Stimulated activated CD4-positive, alpha-beta T cell treated with anti-CD3 and anti-CD28 coated beads, TNF-alpha, amount 100 ng/mL, for 1 hour (primary cell): ENCODE measurements at places on chromosomes 6 and 20.
A peak's percentile ranks its signal among the peaks of the same experiment; 100 is the strongest.

GRCh38 chr6:42125231-42125630, 17.2 kb downstream of the C6orf132 start:
- DNase-seq = no peak

GRCh38 chr6:111361648-111362047, 121.4 kb downstream of the REV3L start:
- DNase-seq = no peak

DNA sequence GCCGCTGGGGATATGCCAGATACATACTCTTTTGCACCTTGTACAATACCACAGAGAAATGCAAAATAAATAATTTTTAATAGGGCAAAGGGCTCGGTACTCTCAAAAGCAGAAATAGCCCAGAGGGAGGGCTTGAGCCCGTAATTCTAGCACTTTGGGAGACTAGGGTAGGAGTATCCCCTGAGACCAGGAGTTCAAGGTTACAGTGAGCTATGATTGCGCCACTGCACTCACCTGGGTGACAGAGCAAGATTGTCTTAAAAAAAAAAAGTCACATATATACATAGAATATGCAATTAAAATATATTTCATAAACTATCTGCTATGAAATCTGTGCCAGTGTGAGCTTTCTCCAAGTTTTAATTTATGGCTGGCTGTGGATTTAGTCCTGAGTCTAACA, 818 bp upstream of the TRMT11 start:
- no peak for DNase-seq

GRCh38 chr20:18585134-18585533, 2.7 kb upstream of the DTD1 start:
- DNase-seq = no peak

- DNase-seq = no peak
Measured at GRCh38 chr6:111280445-111280955, 193.2 kb downstream of the SLC16A10 start.

- DNase-seq = no peak
Measured at GRCh38 chr20:45971425-45971674, 653 bp downstream of the ZNF335 start.

DNA sequence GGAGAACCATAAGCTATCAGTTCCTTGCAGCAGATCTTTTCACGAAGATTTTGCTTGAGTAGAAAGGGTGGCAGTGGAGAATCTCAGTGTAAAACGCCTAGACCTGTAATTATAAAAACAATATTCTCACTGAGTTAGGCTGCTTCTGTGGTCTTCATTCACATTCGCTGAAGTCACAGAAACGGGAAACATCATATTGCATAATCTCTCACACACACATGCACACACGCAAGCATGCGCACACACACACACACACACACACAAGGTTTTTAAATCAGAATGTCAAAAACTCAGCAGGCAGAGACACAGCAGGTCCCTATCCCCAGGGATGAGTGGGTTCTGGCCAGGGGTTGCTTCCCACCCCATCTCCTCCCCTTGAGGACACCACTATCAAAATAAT, 175.5 kb downstream of the ATXN1 start:
- no peak for DNase-seq

DNA sequence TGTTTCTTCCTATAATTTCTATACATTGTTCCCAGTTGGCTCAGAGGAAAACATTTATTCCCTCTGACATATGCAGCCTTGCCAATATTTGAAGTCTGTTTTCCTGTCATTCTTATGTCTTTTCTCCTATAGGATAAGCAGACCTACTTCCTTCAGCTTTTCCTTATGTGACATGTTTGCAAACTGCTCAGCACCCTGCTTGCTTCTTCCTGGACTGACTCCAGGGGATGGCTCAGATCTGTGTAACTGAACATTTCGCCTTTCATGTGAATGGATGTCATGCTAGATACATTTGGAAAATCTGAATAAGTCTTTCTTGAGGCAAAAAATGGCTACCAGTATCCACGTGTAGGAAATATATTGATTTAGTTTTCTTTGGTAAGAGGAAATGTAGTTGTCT, 113.2 kb downstream of the CARMIL1 start:
- no peak for DNase-seq

DNA sequence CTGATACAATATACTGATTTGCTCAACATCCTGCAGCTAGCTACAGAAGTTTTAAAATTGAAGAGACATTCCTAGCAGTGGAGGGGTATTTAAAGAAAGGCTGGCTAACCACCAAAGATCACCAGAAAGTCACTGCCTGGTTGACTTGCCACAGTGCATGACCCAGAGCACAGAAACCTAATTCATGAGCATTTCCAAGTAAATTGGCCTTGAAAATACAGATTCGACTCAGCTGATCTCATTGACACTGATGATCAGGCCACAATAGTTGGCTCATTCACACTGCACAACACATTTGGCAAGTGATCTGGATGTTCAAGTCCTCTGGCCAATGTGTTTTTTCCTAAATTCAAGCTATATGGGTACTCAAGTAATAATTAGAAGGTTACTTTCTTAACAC, 13.3 kb upstream of the TDRD6 start:
- DNase-seq = no peak

DNA sequence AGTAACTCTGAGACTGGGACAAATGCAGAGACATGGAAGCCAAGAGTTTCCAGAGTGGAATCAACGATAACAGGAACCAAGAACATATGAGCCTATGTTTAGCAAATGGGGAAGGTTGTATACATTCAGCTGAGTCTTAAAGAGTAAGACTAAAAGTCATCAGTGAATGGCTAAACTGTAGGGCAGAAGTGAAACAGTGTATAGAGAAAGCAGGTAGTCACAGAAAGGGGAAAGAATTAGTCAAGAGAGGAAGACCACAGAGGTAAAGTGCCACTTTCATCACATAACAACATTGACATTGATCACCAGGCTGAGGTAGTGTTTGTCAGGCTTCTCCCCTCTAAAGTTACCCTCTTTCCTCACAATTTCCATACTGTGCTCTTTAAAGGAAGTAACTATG, 306.5 kb upstream of the SPTLC3 start:
- no peak for DNase-seq

- no peak for DNase-seq
Measured at GRCh38 chr20:61526907-61527306, 274.8 kb downstream of the CDH4 start.

DNA sequence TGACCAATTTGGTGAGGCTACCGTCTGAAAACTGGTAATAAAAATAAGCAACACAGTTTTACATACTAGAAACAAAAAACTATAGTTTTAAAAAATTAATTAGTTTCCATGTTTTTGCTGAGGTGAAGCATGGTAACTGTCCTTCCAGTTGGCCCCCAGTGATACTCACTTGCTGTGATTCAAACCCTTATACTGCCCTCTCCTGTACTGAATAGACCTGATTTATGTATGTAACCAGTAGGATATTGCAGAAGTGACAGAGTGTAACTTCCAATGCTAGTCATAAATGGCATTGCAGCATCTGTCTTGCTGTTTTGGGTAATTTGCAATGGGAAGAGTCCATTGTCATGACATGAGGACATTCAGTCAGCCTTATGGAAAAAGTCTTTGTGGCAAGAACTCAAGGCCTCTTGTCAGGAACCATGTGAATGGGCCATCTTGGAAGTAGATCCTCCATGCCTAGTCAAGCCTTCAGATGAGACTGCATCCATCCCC, 8.9 kb upstream of the CHD6 start:
- DNase-seq = no peak

DNA sequence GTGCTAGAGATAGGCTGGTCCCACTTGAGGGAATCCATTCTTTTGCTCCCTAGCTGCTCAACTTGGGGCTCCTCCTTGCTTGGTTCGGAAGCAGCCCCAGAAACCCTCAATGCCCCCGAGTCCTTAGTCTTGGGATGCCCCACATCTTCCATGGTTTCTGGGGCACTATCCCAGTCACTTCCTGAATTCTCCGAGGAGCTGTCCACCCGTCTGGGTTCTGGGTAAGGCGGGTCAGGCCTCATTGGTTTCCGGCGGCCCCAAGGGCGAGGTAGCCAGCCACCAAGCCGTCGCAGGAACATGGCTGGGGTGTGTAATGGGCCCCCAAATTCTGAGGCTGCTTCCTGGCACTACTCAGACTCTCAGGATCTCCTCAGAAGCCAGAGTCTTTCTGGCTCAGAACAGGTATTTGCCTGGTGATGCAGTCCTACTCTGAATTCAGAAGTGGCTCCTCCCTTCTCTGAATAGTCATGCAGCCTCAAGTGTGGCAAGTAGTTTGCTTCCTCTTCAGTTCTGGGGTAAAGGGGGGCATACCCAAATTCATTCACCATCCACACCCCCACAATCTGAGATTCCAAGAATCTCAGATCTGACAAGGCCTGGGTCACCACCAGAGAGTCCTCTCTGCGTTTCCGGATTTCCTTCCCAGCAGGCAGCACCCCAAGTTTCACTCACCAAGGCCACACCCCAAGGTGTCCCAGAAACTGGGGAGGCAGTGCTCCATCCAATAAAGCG, 763 bp downstream of the C6orf47 start:
- no peak for DNase-seq

GRCh38 chr20:2005831-2006426, 12.1 kb upstream of the PDYN start:
- DNase-seq = peak; percentile 43

DNA sequence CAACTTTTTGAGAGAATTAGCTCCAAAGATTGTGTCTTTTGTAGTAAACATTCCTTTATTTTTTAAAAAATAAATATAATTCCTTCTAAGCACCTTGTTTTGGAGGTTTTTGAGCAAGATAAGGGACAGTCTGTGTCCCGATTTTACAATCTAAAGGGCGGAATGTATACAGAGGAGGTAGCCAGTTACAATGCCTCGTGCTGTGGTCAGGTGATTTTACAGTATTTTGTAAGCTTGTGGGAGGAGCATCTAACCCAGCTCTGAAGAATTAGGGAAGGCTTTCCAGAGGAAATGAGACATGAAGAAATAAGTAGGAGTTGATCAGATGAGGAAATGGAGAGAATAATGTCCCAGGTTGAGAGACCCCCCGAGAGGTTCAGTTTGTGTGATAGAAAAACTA, 1.3 kb downstream of the HINT3 start:
- no peak for DNase-seq

GRCh38 chr20:46333161-46333991, 25.1 kb upstream of the CDH22 start:
- DNase-seq = no peak

DNA sequence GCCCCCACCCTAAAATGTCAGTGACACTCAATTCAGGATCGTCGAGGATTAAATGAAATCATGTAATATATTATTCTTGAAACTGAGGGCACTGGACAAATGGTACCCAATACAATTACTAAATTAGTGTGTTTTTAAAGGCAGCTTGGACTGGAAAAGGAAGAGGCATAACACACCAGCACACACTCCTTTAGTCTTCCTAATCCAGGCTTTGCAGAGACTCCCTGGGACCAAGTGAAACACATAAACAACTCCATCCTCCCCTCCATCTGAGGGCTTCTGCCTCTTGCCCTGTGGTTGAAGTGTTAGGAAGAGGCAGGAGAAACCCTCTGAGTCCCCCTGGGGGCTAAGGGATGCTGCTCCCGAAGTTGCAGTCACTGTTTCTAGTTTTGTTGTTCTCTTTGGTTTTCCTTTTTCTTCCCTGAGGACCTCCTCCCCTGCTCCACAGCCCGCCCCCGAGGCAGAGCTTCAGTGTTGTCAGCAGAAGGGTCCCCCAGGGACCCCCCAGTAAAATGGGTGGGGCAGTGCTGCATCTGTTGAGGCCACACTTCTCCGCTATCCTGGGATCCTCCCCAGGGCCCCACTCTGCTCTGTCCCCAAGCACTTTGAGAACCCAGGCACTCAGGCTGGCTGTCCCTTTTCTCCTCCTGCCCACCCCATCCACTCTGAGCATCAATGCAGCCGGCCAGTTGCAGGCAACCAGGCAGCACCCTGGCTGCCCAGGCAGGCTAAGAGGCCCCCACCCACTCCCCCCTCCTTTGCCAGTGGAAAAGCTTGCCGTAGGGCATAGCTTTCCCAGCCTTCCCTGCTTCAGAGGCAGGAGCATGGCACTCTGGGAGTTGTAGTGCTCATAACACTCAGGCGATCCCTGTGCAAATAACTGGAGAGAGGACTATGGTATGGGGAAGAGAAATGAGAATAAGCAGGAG, 5.9 kb downstream of the TMEM63B start:
- DNase-seq = no peak

DNA sequence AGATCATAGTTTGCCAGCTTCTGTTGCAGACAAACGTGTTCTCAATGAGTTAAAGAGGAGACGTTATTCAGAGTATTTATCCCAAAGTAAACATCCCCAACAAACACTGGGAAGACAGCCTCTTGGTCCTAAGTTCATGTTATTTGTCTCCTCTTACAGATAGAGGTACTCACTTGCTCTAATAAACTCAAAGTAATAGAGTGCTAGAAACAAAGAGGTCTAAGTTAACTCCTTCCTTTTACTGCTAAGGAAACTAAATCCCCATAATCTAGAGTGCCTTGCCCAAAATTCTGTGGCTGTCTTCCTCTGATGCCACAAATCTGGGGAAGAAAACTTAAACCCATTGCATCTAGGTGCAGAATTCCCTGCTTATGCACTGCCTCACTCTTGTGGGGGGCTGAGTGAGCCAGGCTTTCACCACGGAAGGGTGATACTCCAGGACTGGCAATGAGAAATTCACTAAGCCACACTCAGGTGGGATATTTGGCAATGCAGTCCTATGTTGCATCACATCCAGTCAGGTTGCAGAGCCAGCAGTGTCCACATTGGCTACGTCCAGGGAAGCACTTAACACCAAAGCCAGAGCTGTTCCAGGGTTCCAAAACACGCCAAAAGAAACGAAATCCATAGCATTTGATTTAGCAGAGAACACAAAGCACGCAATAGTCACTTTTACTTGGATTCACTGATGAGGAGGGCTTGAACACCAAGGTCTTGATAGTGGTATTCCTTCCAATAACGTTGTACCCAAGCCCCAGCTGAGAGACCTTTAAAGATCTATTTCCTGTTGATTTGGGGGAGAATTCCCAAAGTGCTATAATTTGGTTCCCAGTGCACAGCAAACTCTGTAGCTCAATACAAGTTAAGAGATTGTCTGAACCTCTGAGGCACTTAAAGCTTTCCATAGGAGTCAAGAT, 81.0 kb upstream of the FOXQ1 start:
- DNase-seq = no peak

DNA sequence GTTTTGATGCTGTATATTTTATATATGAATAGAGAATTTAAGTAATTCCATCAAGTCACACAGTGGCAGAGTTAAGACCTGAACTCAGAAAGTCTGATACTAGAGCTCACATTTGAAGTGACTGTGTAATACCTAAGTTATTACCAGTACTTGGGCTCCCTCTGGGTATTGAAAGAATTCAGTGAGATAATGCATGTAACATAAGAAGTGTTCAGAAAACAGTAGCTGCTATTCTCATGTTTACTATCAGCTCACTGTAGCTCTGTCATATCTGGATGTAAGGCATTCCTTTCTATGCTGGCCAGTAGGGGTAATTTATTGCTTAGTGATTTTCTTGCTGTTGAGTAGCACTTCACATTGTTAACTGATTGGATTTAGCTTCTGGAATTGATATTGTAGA, 44.6 kb downstream of the NKX2-4 start:
- DNase-seq = no peak

GRCh38 chr20:12837646-12838045, 171.1 kb upstream of the SPTLC3 start:
- no peak for DNase-seq

- DNase-seq = no peak
Measured at GRCh38 chr6:126170978-126171382, 168.9 kb upstream of the CENPW start.
